ENCODE measurements at places on chromosomes 11 and 22. TPM values are rescaled to one million over a fixed set of nuclear protein-coding genes. Genes with fewer than 3 reads are reported as not detected.

C11orf16 gene
- not detected for total RNA-seq

DNA sequence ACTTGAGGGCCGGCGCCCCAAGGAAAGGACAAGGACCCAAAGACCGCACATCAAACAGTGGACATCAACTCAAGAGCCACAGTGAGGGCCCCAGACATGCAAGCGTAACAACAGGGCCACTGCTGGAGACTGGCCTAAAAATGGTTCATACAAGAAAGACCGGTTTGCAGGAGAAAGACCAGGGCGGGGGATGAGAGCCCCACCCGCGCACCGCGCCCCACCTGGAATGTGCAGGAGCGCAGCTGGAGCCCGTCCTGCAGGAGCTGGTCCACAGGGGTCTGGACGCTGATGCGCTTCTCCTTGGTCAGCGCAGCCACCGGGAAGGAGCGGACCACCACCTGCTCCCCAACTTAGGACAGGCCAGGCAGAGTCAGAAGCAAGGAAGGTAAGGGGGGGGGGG is 13.9 kb downstream of the SBF1 start:
- H3K36me3 ChIP-seq: peaks cover 49% of the 10 kb centered on the region
- H3K4me1 ChIP-seq: peaks cover 1% of the 10 kb centered on the region
- H3K4me3 ChIP-seq: no peak overlapping the region

- peaks cover 8% of the 10 kb centered on the region for H3K4me1 ChIP-seq
- DNase-seq: no peak
- H3K27ac ChIP-seq: no peak overlapping the region
- no peak overlapping the region for H3K4me3 ChIP-seq
Measured at GRCh38 chr11:103024086-103024485, 67.9 kb downstream of the DCUN1D5 start.

DNA sequence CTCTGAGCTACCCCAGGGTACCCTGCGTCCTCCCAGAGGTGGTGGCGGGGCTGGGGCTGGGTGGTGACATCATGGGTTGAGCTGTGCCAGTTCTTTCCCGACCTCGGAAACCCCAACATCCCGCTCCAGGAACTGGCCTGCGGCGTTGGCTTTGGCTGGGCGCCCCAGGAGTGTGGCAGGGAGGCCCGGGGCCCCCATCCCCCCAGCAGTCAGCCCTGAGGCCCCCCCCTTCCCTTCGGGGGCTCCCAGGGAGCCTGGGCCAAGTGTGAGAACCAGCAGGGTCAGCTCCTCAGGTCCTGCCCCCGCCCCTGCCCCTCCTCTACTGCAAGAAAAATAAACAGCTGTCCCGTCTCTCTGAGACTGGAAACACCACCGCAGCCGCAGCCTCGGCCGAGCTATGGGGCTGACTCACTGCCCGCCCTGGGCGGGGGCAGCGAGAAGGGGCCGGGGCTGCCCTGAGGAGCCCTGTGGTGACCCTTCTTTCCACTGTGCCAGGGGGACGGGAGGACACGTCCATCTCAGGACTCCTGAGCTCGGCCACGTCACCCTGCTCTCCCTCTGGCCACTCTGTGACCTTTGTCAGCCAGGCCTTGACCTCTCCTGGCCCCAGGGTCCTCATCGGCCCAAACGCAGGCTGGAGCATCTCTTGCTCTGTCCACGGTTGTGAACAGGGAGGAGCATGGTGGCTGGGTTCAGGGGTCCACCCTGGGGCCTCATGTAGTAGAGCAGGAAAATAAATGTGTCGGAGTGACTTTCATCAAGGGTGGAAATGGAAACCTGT is 73.4 kb downstream of the WNT7B start:
- H3K36me3 ChIP-seq: no peaks in the 10 kb centered on the region
- no peak for DNase-seq
- no peak overlapping the region for H3K27ac ChIP-seq
- H3K4me3 ChIP-seq: no peak overlapping the region
- H3K4me1 ChIP-seq: no peaks in the 10 kb centered on the region

DNA sequence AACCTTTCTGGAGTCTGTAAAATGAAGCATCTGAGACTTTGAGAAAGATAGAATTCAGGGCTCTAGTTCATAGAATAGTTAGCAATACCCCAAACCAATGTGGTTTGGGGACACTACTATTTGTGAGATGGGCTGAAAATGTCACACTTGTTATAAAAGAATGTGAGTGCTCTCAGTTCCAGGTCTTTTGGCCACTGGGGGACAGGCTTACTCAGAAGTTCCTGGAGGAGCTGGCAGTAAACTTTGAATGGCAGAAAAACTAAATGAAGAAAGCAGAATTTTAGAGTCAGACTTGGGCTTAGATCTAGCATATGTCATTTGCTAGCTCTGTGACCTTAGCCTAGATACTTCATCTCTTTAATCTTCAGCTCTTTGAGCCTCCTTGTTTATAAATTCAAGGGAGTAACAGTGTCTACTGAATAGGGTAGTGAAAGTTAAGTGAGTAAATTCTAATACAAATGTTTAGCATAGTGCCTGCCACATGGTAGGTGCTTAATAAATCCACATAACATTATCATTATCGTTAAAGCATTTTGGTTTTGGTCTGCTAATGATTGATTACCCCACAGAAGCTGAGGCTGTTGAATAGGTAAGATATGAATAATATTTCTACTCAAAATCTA is 3.7 kb downstream of the LYVE1 start:
- DNase-seq: no peak
- no peaks in the 10 kb centered on the region for H3K4me1 ChIP-seq
- H3K27ac ChIP-seq: no peak overlapping the region
- no peak overlapping the region for H3K4me3 ChIP-seq
- peaks cover 9% of the 10 kb centered on the region for H3K27me3 ChIP-seq
- no peaks in the 10 kb centered on the region for H3K36me3 ChIP-seq

DNA sequence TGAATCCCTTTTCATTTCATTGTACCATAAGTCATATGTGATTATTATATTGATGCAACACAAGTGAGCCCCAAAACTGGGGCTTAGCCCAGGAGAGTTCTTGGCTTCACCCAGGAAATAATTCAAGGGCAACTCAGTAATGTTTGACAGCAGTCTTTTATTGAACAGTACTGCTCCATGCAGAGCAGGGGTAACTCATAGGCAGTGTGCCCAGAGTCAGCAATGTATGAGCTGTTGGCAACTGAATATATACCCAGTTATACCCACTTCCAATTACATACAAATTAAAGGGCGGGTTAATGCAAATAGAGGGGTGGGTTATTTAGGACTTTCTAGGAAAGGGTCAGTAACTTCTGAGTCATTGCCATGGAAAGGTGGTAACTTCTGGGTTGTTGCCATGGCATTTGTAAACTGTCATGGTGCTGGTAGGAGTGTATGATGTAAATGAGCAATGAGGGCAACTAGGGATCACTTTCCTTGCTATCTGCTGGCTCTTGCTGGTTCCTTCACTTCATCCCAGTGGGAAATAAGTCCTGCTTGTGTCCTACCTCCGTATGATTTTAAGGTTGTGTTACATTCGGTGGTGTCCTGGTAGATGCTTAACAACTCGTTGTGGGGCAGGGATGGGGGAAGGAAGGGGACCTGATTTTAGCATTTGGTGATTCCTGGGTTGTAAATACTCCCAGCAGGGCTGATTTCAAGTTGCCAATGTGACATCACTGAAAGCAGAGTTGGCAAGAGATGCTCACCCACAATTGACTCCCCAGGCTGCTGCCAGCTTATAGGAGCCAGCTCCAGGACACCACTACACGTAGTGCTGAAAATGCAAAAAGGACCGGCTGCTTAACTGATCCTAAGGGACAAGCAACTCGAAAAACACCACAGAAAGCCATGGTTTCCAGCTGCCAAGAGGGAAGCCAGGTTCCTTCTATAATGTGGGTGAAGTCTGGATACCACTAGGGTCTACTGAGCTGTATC is 70.1 kb downstream of the SYT9 start:
- no peaks in the 10 kb centered on the region for H3K4me1 ChIP-seq
- DNase-seq: no peak
- no peak overlapping the region for H3K4me3 ChIP-seq
- no peaks in the 10 kb centered on the region for H3K36me3 ChIP-seq
- H3K27me3 ChIP-seq: peaks cover 16% of the 10 kb centered on the region

DNA sequence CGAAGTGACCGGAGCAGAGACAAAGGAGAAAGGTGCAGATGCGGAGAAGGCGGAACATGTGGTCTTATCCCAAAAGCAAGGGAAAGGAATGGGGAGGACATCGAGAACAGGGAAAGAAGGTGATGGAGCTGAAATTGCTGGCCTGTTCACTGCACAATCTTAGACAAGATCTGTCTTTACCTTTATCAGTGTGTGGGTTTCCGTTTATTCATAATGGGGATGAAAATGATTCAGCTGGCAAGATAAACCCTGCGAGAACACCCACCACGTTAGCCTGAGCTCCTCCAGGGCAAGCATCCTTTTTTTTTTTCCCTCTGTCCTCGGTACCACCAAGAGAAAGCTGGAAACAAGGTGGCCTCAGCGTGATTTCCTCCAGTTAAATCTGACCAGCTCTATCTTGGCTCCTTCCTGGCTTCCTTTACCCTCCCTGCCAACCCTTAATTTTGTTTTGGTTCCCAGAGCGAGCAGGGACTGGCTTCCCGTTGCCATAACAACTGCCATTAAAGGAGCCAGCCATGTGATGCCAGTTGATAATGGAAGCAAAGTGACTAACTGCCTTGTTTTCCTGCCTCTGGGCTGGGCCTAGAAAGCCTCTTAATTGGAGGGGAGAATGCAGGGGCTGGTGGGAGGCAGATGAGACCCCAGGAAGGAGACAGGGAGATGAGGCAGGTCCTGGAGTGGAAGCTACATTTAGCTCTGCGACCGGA is 4.2 kb downstream of the SGSM1 start:
- H3K4me3 ChIP-seq: no peak overlapping the region
- H3K27me3 ChIP-seq: peaks cover 19% of the 10 kb centered on the region
- no peaks in the 10 kb centered on the region for H3K36me3 ChIP-seq
- no peak overlapping the region for H3K27ac ChIP-seq
- H3K4me1 ChIP-seq: peaks cover 11% of the 10 kb centered on the region

DNA sequence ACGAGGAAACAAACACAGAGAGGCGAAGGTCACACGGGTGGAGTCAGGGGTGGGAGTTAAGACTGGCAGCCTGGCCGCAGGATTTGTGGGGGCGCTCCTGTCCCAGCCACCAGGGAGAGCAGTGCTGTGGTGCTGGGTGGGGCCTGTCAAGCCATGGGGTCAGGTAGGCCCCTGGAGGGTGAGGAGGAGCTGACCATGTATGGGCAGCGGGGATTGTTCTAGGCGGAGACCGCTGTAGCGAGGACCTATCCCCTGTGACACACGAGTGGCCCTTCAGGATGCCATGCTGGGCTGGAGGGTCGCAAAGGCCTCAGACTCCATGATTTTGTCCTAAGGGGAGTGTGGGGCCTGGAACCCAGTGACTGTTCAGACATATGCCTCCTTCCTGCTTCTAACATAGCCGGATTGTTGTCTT is 1.6 kb upstream of the RPS19BP1 start:
- H3K4me1 ChIP-seq: peaks cover 44% of the 10 kb centered on the region
- peaks cover 27% of the 10 kb centered on the region for H3K36me3 ChIP-seq
- no peak for DNase-seq
- peak overlapping the region; percentile 22 for H3K27ac ChIP-seq
- H3K4me3 ChIP-seq: no peak overlapping the region
- no peaks in the 10 kb centered on the region for H3K27me3 ChIP-seq

OR8D4 gene
- not detected for total RNA-seq

GRCh38 chr11:48127521-48128183 is 89.0 kb upstream of the OR4B1 start:
- H3K4me3 ChIP-seq: no peak overlapping the region
- no peaks in the 10 kb centered on the region for H3K27me3 ChIP-seq
- no peak overlapping the region for H3K27ac ChIP-seq
- DNase-seq: no peak

DNA sequence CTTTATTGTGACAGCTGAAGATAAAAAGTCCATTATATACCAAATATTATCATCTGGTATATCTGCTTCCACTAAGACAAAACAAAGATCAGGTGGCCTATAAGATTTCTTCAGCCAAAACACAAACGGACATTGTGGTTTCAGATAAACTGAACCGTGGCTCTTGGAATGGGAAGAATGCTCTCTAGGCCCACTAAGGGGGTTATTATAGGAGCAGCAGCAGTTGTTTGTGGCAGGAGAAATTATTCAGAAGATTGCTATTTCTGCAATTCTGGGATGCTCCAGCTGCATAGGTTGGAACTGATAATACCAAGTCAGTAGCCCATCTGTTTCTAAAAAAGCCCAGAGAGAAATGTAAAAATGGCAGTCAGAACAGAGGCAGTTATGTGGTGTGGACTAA is 145.3 kb downstream of the NCAM1 start:
- H3K4me3 ChIP-seq: no peak overlapping the region
- no peaks in the 10 kb centered on the region for H3K36me3 ChIP-seq
- no peak for DNase-seq
- no peak overlapping the region for H3K27ac ChIP-seq
- H3K27me3 ChIP-seq: peaks cover 7% of the 10 kb centered on the region

SPDYC gene
- total RNA-seq: not detected

GRCh38 chr11:85939099-85940015 is 84.2 kb downstream of the CCDC83 start:
- no peak for DNase-seq
- no peaks in the 10 kb centered on the region for H3K27me3 ChIP-seq
- H3K27ac ChIP-seq: no peak overlapping the region
- H3K4me3 ChIP-seq: no peak overlapping the region

DNA sequence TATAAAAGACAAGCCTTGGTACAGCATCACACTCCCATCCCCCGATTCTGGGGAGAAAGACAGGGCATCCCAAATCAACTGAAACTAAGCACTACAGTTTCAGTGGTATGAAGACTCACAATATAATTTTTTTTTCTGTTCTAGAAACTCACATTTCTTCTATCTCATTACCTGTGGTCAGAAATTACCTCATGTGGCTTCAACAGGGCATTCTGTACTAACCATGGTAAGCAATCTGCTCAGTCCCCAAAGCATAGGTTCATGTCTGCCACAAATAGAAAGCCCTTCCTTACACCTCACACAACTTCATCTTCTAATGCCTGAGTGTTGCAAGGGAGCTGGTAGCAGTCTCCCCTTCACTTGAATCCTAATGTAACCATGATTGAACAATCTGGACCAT is 147.4 kb upstream of the POU2AF2 start:
- H3K36me3 ChIP-seq: no peaks in the 10 kb centered on the region
- DNase-seq: no peak
- peaks cover 2% of the 10 kb centered on the region for H3K4me1 ChIP-seq
- H3K27ac ChIP-seq: no peak overlapping the region
